SW 1271 (cell line): ENCODE measurements at places on chromosomes 5 and 9.

GRCh38 chr5:90528601-90529193 lies 687 bp downstream of the LYSMD3 start:
- no peak for DNase-seq

GRCh38 chr9:94837404-94837803 lies 110.9 kb downstream of the AOPEP start:
- DNase-seq, result no peak

GRCh38 chr9:36443581-36443980 lies 43.5 kb upstream of the RNF38 start:
- DNase-seq, result no peak

- no peak for DNase-seq
These were observed 26.8 kb downstream of the FYB1 start for GRCh38 chr5:39192450-39193160.

- no peak for DNase-seq
These were observed 29.5 kb downstream of the SH3PXD2B start for GRCh38 chr5:172424808-172425207.

GRCh38 chr5:64765804-64766504 lies 2.5 kb downstream of the SREK1IP1 start:
- DNase-seq, result no peak

DNA sequence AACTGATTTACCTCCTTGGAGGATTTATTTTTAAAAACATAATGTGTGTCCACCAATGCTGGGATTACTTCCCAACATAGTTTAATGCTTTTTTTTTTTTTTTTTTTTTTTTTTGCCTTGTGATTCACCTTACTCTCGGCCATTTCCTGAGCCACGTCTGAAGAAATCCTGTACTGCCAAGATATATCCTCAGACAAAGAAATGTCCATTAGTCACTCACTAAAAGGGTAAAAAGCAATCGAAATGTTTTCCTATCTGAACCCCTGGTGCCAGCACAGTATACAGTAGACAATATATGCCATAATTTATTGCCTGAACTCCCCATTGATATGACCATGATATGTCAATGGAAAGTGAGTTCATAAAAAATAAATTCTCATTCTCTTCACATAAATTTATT lies 344.1 kb downstream of the BNC2 start:
- DNase-seq, result no peak

GRCh38 chr9:88075506-88075905 lies 62.8 kb downstream of the SPATA31C2 start:
- DNase-seq, result no peak

DNA sequence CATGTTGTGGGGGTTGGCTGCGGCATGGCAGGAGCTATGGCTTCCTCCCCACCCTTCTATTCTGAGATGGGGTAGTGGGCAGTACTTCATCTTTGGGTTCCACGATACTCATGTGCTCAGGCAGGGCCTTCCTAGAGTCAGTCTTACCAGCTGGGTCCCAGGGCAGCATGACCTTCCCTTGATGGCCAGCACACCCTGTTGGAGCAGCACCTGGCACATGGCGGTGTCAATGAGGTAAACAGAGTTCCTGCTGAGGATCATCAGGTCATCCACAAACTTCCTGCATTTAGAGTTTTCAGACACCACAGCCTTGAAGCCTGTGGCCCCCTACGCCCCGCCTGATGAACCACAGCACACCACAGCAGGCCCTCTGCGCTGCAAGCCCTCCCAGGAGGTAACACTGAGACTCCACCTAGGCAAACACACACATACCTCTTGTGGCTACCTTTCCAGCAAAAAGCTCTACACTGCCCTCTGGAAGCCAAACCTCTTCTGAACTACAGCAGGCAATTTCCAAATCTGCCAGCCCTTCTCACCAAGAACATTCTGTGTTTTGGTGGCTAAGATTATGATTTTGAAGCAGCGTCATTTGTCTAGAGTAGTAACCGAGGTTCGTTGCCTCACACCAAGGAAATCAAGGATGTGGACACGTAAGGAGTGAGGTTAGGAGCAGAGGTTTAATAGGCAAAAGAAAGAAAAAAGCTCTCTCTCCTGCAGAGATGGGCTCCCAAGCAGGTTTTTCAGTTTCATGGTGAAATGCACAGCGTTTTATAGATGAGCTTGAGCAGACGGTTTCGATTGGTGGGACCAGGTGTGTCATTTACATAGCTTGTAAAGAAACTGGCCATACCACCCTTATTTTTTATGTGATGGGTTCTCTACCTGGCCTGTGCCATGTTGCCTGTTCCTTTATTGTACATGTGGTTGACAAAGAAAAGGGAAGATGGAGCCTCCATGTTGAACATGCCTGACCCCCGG lies 20.3 kb upstream of the TMEM174 start:
- no peak for DNase-seq

- no peak for DNase-seq
These were observed 1106.2 kb upstream of the DMAC1 start for GRCh38 chr9:8905731-8906130.
